Bone marrow (tissue), 2 donors: ENCODE measurements at places on chromosomes 2 and 18.

DNA sequence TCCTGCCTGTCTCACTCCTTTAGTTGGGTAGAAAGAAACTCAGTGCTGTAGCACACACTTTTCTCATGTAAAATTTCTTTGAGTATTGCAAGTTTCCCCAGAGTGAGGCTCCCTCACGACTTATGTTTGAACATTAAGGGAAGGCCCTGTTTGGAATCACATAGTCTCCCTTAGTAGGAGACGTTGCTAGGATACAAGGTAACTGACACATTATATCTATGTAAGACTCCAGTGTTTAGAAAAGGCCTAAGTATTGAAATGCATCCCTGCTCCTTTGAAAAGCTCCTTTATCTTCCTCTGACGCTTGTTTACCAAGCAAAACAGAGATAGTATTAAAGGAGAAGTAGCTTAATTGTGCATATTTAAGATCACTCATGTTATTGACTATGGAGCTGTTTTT is 248.2 kb downstream of the PHLPP1 start:
- DNase-seq, result no peak

DNA sequence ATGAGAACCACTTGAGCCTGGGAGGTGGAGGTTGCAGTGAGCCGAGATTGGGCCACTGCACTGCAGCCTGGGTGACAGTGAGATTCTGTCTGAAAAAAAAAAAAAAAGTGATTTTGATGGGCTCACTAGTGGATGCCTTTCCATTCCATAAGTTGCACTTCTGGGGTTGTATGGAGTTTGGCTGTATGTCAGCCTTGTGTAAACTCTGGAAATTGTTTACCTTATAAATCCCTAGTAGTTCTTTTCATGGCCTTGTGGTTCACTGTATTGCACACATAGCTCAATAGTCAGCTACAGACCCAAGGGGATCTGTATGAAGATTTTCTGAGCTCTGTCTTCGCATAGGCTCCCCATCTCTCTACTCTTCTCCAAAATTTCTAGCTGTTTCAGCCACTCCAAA is 131.9 kb downstream of the SOX11 start:
- no peak for DNase-seq

GRCh38 chr18:59902131-59902992 is 2.6 kb downstream of the PMAIP1 start:
- DNase-seq, result no peak

DNA sequence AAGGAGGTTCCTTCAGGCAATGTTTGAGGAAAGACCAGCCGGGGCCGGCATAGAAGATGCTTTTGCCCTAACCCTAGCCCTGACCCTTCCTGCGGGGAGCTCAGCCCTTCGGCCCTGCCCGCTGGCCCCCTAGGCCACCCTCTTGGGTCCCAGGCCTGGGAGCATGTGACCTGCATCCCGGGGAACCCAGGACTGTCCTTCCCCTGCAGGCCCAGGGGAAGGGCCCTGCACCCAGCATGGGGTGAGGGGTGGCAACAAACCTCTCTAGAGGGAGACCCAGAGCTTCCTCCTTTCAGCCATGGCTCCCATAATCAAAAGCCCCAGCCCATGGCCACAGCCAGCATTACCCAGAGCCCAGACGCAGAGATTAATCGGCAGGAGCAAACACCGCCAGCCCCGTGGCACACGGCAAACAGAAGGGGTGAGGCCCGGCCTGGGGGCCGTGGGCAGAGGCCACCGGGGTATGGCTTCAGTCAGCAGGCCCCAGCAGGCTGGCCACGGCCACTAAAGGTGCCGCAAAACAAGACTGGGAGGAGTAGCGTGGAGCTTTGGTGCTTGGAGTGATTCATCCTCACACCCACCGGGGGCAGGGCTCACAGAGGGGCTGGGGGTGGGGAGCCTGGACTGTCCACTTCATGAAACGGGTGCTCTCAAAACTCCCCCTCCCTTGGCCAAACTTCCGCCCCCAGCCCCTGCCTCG is 61.6 kb upstream of the HPCAL1 start:
- DNase-seq, result no peak

DNA sequence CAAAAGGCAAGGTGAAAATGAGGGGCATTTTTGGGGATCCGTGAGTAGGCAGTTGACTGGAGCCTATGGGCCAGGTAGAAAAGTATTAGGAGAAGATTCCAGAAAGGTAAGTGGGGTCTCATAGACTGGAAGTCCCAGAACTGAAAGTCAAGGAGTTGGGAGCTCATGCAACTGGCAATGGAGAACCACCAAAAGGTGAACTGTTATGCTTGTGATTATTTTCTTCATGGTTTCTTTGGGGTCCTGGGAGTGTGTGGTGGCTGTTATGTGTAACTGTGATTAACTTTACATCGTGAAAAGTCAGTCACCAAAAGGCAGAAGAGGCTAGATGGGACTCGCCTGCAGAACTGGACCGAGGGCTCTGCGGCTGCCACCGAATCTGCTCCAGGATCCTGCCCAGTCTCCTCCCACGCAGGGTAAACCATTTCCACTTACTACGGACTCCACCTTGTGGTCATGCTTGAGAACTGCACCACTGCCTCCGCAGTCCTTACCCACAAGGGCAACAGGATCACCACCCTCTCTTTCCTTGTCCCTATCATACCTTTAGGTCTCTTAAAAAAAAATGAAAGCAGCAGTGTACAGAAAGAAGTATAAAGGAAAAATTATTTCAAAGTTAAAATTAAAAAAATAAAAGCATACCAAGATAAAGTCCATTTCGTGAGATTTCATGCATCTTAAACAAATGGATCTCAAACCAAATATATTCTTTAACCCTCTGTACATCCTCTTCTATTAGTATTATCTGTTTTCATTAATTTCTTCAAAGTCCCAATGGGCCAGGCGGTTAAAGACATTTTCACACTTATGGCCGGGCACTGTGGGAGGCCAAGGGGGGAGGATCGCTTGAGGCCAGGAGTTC is 15.6 kb upstream of the CEP68 start:
- peak; percentile 66 for DNase-seq

GRCh38 chr2:169339657-169340056 is 22.7 kb downstream of the LRP2 start:
- DNase-seq, result no peak

DNA sequence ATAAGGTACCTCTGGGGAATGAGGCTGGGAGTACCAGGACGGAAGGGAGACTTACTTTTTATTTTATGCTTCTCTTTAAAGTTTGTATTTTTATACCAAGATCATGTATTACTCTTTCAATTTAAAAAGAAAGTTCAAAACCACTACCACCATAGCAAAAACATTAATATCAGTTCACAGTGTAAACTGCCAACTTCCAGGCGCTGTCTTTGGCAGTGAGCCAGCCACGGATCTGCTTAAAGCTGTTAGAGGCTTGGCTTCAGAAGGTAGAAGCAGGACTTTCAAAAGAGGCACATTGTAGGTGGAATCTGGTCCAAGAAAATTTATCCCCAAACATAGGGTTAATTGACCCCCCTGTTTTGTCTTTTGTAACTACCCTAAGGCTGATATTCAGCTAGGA is 74.8 kb downstream of the B3GNT2 start:
- peak; percentile 25 for DNase-seq

GRCh38 chr18:79923896-79924585 is 27.4 kb downstream of the SLC66A2 start:
- DNase-seq, result no peak

DNA sequence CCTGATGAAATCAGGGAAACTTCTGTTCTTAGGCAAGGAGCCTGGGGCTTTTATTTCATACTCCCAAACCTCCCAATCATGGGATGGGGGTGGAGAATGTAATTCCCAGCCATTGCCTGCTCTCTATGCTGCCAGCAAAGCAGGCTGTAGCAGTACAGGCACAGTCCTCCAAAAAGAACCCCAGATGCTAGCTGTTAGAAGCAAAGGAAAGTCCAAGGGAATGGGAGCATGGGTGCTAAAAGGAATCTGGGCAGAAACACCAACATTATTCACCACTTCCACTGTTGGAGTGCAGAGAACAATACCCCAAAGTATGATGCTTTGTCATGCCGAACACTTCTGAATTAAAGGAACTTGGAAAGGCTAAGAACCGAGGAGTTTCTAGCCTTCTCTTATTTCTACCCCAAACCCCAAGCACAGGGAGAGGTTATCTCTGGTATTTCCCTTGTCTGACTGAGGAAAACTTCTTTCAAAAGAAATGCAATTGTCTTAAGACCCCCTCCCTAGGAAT is 24.7 kb downstream of the MDH1 start:
- DNase-seq, result no peak

- DNase-seq, result no peak
Observed at GRCh38 chr2:136069773-136070172, 48.2 kb downstream of the CXCR4 start.

GRCh38 chr2:230043025-230043424 is 25.7 kb downstream of the SLC16A14 start:
- DNase-seq, result no peak

GRCh38 chr2:238457927-238458324 is 31.2 kb downstream of the ASB1 start:
- no peak for DNase-seq

GRCh38 chr18:848062-848861 is 36.2 kb upstream of the YES1 start:
- no peak for DNase-seq

GRCh38 chr2:169757356-169757755 is 23.7 kb downstream of the KLHL23 start:
- DNase-seq, result no peak

DNA sequence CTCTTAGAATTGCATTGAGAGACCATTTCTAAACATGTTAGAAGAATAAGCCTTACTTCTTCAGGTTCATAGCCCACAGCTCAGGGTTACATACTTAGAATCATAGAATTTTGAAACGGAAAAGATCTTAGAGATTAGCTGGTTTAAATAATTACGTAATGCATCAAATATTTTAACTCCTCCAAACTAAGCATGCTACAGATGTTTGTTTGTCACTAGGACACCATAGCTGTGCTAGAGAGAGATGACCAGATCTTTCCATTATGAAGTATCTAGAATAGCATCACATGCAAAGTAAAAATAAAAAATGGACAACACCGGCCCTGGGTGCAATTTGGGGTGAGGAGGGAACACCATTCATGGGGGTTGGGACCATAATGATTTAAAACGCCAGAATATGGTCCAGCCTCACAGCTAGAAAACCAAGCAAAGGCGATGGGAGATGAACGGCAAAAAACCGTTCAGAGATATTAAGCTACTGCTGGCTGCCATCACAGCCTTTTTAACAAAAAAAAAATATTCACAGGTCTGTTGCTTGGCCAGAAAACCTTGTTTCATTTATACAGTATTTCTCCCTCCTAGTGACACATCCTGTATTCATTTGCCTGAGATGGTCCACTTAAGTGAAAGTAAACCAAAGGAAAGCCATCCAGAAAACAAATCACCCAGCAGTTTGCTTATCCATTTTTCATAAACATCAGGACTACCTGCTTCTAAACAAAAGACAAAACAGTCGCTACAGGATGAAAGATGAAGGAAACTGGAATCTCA is 94.2 kb downstream of the EPHA4 start:
- DNase-seq, result no peak

DNA sequence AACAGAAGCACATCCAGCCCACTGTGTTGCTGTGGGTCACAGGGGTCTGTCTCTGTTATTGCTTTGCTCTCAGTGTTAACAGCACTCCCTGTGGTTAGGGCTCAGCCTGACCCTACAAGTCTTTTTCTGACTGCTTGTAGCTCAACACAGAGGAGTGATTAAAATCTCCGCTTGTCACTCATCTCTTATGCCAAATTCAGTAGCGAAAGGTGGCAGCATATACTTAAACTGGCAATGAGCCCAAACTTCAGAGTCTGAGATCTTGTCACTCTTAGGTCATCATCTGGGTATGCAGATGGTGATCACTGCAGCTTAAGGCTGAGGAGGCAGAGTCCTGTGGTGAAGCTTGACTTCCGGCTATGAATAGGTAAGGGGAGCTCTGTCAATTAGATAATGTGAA is 63.3 kb upstream of the CSRNP3 start:
- no peak for DNase-seq

GRCh38 chr2:24779116-24779515 is 14.1 kb downstream of the PTRHD1 start:
- DNase-seq, result no peak

DNA sequence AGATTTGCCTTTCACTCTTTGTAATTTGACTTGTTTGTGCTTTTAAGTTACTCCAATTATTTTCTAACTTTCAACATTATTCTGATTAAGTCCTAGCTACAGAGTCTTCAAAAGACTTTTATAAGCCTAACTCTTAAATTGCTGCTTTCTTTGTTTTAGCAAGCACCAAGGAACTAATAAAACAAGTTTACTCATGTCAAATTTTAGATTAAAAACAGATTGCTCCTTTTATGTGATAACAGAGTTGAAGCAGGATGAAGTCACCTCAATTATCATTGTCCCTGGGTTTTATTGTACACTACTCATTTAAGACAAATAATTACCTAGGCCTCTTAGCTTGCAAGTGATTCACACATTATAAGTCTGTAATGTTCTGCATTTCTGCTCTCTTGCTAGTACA is 678.4 kb downstream of the ERBB4 start:
- no peak for DNase-seq
